ENCODE measurements at places on chromosomes 6 and 20.

- DNase-seq, result no peak
These were observed 40.8 kb downstream of the ZFAND3 start for GRCh38 chr6:37860226-37860839.

DNA sequence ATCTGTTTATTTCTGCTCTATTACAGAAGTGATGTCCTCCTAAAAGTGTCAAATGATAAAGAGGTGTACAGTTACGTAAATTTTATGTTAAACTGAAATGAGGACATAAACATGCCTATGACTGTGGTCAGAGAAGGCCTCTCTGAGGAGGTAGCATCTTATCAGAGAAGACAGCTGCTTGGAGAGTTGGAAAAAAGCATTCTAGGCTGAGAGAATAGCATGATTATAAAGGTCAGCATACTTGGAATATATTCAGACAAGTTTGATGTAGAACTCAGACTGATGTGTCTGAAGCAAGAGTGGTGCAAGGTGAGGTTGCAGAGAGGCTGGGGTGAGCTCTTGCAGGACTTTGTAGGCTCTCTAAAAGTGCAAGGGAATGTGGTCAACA, 3.1 kb upstream of the PCNA start:
- no peak for DNase-seq

GRCh38 chr6:71387179-71387578, 98.6 kb downstream of the OGFRL1 start:
- DNase-seq, result no peak

DNA sequence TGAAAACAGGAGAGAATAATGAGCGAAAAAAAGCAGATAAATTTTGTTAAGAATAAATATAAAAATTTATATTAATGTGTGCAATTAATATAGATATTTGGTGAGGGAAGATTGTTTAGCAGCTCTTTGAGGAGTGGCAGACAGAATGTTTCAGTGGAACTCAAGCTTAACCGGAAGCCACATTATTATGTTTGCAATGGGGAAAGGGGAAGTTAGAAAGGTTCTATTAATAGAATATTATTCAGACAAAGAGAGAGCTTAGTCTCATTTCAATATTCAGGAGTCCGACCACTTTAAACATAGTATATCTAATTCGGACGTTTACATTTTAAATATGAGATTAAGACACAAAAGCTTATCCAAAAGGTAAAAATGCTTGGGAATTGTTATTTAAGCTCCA, 81.6 kb upstream of the KHDRBS2 start:
- DNase-seq, result no peak

GRCh38 chr6:38974389-38975151, 74.0 kb upstream of the GLP1R start:
- no peak for DNase-seq

DNA sequence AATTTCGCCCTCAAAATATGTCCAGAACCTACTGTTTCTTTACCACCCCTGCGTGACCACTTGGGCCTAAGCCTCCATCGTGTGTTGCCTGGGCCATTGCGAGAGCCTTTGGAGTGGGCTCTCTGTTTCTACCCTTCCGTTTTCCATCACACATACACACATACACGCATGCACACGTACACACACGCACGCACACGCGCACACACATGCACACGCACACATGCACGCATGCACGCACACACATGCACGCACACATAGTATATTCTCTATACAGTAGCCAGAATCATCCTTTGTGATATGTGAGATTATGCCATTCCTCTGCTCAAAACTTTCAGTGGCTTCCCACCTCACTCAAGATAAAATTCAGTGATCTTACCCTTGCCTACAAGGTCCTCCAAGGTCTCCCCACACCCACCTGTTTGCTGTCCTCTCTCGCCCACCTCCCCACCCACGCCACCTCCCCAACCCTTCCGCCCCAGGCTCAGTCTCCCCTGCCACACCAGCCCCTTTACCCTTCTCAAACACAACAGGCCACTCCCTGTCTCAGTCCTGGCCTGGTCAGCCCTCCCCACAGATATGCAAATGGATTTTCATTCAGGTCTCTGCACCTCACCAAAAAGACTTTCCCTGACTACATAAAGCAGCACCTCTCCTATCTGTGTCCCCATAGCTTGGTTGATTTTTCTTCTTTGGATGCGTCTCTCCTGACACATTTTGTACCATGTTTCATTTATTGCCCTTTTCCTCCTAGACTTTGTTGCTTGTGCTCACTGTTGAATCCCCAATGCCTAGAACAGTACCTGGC, 559.6 kb downstream of the CD83 start:
- no peak for DNase-seq

- DNase-seq, result no peak
These were observed 901 bp downstream of the KCNK15 start for GRCh38 chr20:44746367-44747165.

- DNase-seq, result no peak
These were observed 632.7 kb upstream of the AGPAT4 start for GRCh38 chr6:161906571-161906970.

DNA sequence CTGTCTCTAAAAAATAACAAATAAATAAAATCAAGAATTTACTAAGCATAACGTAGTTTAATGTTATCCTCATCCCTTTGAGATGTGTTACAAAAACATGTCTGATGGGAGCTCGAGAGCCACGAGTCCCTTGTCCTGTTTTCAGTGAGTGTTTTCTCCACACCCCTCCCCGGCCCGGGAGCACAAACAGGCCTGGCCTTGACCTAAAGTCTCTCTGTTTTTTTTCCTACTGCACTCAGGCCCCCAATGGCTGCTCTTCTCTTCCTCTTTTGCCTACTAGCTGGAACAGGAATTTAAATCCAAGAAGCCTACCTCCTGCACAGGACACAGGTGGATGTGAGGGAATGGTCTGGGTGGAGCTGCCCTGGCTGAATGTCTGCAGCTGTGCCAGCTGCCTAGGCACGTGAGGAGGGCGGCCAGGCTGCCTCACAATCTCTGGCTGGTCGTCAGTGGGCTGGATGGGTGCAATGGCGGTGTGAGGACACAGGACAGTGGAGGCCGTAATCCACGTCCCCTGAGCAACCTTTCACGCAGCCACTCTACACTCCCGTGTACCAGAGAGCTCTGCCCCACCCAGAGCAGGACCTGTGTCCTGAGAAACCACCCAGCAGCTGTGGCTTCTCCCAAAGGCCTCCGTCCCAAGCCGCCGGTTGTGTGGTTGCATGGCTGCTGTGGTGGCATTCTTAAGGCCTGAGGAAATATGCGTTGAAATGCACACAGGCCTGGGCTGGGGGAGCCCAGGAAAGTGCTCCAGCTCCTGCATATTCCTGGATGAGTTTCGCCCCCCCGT, 117.5 kb downstream of the FAM120B start:
- DNase-seq, result no peak

DNA sequence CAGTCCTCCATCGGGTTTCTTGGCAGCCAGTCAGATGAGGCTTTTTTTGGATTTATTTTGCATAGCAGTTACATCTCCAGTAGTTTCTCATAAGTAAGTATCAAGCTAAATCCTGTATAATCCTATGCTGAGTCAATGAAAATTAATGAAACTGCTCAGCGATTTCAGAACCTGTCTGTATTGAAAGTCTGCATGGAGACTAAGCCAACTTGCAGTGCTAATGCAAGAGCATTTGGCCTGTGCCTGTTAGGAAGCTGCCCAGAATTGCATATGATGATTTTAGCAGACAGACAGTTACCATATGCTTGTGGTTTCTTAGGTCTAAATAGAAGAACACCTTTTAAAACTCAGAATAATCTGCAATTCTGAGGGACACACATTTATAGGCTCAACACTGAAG, 25.2 kb upstream of the LRRN4 start:
- DNase-seq, result no peak

DNA sequence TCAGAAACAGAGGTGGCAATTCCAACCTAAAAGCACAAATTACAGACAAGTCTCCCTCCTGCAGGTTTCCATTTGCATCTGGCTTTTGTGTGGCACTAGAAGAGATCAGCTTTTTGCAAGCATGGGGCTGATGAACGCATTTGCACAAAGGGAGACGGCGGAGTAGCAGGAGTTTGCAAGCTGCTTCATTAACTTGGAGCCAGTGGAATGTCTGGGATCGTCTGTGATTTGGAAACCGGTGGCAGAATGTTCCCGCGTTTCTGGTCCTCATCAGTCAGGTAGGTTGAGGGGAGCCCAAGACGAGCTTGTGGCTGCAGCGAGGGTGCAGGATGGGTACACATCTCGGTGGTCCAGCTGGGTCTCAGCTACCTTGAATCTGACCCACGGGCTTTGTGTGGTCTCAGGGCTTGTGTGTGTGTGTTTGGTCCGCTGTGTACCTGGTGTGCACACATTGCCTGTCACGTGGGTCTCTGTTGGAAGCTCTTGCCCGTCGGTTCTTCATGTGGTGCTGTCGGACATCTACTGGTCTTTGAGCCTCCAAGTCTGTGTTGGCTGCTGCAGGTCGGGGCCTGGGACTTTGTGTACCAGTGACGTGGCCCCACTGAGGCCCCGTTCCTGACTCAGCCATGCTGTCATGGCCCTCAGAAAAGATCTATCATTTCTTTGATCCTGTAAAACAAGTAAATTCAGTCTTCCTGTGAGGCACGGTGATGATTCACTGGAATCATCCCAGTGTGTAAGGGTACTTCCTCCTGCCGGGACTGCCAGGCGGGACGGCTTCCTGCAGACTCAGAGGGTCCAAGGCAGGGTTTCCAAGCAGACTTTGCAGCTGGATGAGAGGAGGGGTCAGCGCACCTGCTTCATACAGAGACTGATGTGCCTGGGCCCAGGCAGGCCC, 12.4 kb upstream of the MYT1 start:
- DNase-seq, result no peak

GRCh38 chr6:33007831-33008400, 1.5 kb downstream of the HLA-DOA start:
- no peak for DNase-seq

DNA sequence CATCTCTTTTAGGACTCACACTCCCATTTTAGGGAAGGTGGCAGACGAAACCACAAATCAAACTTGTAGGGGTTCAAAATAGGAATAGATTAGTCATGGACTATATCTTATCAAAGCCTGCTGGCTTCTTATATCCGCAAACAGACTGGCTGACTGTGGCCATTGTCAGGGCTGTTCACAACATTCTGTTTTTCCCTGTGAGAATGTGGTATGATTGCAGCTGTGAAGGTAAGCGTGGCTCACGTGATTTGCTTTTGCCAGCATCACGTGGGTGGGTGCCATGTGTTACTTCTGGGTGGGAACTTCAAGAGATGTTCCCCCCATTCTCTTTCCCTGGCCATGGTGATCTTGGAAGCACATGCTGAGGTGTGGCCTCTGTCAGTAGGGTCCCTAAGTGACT, 5.9 kb downstream of the IP6K3 start:
- DNase-seq, result no peak

DNA sequence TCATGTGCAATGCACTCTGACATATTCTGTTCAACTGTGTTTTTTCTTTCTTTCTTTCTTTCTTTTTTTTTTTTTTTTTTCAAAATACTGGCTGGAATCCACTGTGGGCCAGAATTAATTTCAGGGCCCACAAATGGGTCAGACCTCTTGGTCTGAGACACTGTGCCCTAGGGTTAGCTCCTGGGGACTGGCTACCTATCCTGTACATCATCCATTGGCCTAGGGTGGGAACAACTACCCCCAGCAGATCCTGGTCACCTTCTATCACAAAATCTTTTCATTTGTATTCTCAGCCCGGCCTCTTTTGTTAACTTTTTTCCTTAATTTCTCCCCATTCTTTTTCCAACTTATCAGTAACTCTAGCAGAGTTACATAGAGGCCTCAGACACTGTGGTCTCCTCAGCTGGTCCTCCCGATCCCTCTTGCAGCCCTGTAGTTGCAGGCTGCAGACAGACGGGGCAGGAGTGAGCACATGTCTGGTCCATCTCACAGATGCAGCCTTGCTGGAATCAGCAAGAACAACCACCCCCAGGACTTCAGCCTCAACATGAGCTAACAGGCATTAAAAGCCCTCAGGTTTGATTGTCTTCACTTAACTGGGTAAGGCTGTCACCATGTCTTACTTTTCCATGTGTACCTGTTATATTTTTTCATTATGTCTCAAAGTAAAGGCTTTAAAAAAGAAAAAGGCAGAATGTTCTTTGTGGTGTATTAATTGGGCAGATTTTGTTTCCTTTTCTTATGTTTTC, 41.3 kb downstream of the TXLNB start:
- peak; percentile 66 for DNase-seq

GRCh38 chr20:38291966-38292365, 12.0 kb upstream of the BPI start:
- DNase-seq, result no peak

GRCh38 chr6:12339808-12340487, 49.8 kb downstream of the EDN1 start:
- no peak for DNase-seq

GRCh38 chr6:100465701-100466409, 1.1 kb upstream of the SIM1 start:
- no peak for DNase-seq

GRCh38 chr6:44667226-44667625, 279.7 kb downstream of the CDC5L start:
- no peak for DNase-seq

DNA sequence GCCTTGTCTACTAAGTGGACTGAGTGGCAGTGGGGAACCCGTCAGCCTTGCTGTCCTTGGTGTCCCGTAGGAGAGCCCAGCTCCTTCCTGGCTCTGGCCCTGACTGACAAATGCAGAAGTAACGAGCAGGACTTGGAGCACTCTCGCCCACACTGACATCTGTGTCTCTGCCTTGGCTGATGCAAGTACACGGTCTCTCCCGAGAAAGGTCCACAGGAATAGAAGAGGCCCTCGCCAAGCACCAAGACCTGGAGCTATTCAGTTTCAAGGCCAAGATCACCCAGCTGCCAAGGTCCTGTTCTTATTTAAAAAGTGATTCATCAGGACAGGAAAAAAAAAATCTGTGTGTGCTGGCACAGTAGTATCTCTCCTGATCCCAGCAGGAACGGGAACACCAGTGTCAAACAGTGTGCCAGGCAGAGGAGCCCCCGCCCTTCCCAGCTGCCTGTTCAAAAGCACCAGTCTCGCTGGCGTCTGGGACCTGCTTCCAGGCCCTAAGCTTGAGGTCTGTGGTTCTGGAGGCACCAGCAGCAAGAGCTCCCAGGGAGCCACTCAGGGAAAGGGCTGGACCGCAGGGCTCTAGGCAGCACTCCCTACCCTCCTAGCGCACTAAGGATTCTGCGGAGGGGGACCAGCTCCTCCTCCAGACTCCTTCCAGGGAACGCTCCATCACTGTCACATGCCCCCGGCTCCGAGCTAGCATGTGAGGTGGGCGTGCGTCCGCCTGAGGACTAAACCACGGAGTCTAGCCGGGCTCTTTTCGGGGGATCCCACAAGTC, 376.9 kb downstream of the RNGTT start:
- DNase-seq, result no peak

DNA sequence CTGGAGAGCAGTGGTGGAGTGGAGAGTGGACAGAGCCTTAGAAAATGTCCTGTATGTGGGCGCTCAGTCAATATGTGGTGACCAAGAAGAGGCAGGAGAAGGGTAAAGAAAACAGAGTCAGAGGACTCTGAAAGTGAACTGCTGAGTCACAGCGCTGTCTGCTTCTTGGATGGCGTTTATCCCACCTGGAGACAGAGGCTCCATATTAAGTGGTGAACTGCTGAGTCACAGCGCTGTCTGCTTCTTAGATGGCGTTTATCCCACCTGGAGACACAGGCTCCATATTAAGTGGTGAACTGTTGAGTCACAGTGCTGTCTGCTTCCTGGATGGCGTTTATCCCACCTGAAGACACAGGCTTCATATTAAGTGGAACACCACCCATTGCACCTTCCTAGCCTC, 119.3 kb upstream of the RALGAPA2 start:
- DNase-seq, result no peak
